ENCODE measurements at places on chromosomes 2 and 18.
A peak's percentile ranks its signal among the peaks of the same experiment; 100 is the strongest.

- DNase-seq = no peak
Observed at GRCh38 chr18:74336656-74337055, 21.0 kb downstream of the C18orf63 start.

GRCh38 chr2:235860871-235861270 is 307.3 kb downstream of the GBX2 start:
- DNase-seq = no peak

DNA sequence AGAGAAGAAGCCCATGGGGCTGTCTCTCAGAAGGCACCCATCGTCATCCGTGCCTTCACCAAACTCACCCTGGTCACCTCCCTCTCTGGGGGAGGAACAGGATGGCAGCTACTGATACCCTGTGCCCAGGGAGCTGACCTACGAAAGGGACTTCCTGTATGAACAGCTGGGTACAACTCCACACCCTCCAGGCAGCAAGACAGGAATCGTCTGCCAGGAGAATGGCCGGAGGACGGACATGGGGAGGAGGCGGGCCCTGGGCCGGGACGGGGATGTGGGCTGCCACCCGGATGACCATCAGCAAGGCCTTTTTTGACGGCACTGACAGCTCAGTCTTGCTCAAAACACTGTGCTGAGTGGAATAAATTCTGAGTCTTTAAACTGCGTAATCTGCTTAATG is 243.6 kb downstream of the HDAC4 start:
- peak; percentile 75 for DNase-seq

DNA sequence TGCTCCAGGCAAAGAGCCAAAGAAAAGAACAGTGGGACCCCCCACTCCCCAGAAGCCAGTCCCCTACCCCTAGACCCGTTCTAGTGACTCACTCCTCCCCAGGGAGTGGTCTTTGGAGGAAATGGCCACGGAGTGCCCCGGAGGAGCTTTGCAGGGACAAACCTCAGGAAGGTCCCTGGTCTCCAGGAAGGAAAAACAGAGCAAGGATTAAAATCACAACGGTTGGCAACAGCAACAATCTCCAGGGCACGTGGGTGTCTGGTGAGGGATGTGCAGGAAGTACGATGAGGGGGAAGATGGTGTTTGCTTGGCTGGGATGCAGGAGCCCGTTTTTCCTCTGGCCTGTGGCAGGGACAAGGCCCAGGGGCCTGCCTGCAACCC is 135.0 kb downstream of the SMAD2 start:
- no peak for DNase-seq

DNA sequence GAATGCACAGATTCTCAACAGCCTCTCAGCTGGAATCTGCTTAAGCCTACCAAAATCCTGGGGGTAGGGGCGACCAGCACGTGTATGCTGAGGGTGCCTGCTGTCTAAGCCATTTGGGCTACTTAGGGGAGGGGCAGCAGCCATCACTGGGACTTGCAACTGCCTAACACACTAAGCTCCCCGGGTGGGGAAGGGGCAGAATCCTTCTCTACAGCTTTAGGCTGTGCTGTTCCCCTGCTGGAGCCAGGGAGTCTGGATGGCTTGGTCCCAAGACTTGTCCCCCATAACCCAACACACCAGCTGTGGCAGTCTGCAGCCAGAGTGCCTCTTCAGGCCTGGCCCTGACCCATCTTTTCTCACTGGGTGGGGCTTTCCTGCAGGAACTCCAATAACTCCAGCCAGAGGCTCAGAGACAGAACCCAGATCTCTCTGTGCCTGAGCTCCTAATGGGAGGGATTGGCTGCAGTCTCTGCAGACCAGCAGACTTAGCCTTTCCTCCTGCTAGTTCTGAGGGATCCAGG is 305.4 kb upstream of the RND3 start:
- no peak for DNase-seq

- DNase-seq = no peak
Observed at GRCh38 chr2:45072064-45072861, 63.0 kb upstream of the SIX2 start.

DNA sequence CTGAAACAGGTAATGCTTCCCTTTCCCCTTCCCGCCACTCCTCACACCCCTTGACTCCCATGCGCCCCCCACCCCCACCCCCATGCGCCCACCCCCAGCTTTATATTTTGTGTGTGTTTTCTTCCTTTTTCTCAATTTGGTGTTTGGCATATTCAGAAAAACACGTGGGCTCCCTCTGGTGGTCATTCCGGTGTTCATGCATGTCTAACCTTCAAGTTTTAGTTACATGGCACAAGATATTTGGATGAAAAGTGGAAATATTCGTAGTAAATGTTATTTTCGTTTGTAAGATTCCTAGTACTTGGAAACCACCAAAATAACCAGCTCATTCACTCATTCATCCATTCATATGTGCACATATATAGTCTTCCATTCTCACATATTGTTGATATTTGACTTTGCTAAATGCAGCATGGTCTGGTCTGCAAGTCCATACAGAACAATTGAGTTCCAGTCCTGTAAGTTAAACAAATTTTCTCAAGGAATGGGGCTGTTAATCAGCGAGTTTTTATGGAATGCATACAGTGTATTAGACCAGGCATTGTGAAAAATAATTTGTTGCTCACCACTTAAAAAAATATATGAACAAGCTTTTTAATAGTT is 143.6 kb upstream of the MAP3K20 start:
- DNase-seq = peak; percentile 41

DNA sequence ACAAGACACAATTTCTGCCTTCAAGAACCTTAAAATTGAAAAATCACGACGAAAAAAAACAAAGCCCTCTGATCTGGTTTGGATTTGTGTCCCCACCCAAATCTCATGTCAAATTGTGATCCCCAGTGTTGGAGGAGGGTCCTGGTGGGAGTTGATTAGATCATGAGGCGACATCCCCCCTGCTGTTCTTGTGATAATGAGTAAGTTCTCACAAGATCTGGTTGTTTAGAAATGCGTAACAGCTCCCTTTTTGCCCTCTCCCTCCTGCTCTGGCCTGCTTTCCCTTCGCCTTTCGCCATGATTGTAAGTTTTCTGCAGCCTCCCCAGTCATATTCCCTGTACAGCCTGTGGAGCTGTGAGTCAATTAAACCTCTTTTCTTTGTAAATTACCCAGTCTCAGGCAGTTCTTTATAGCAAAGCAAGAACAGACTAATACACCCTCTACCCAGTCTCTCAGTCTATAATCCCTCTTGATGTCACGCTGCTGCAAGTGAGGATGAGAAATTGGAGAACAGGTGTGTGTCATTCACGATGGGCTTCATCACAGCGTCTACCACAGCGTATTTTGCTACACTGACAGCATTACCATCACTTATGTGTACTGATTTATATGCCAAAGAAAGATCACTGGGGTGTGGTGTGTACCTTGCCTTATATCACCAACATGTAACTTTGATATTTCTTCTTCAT is 330.7 kb downstream of the MTX2 start:
- DNase-seq = no peak

Measured in psoas muscle (tissue), 8 donors.